Stomach (tissue), 19 donors: ENCODE measurements at places on chromosomes 16 and 17. TPM values are rescaled to one million over a fixed set of nuclear protein-coding genes. Genes with fewer than 3 reads are reported as not detected.

Gene MPP3
- 11.9 TPM for total RNA-seq

DNA sequence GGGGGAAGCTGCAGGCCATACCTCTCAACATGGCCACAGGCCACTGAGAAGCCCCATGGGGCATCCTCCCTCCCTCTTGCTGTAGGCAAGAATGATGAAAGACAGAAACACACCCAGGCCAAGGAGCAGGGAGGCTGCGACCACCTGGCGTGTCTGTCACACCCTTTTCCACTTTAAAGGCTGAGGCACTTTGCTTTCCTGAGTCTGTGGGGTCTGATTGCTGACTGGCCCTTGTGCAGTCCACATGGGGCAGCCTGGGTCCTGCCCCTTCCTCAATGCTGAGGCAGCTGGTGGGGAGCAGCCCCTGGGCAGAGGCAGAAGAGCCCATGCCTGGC lies 8.7 kb downstream of the TMEM204 start:
- peaks cover 34% of the 10 kb centered on the region for H3K4me1 ChIP-seq
- peak overlapping the region; percentile 80 for H3K27ac ChIP-seq
- H3K4me3 ChIP-seq = no peak overlapping the region
- peaks cover 56% of the 10 kb centered on the region for H3K36me3 ChIP-seq
- no peaks in the 10 kb centered on the region for H3K27me3 ChIP-seq

Gene TPSD1
- not detected for total RNA-seq

DNA sequence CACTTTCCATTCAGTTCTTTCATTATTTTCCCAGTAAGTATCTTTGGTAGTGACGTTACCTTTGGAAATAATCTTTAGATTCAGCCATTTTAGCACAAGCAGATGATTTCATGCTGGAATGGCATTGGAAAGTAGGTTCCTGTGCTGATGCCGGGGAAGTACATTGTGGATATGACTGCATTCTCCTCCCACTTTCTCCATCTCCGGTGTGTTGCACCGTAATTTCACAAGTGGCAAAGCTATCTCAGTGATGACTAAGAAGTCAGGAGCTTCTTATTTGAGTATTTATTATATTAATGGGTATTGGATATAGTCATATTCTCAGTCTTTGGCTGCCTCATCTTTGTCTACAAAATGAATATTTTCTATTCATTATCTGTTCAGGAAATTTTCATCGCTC lies 69.8 kb downstream of the MRTFB start:
- H3K4me1 ChIP-seq = no peaks in the 10 kb centered on the region
- H3K27me3 ChIP-seq = no peaks in the 10 kb centered on the region
- no peak for DNase-seq

- no peak for DNase-seq
- H3K27ac ChIP-seq = no peak overlapping the region
- H3K4me3 ChIP-seq = no peak overlapping the region
- H3K36me3 ChIP-seq = no peaks in the 10 kb centered on the region
- no peaks in the 10 kb centered on the region for H3K27me3 ChIP-seq
- no peaks in the 10 kb centered on the region for H3K4me1 ChIP-seq
Measured at GRCh38 chr17:1635675-1636465, 7.2 kb upstream of the SLC43A2 start.

Gene WIPF2
- total RNA-seq = 40.6 TPM

- H3K4me1 ChIP-seq = no peaks in the 10 kb centered on the region
- H3K27me3 ChIP-seq = no peaks in the 10 kb centered on the region
- peaks cover 97% of the 10 kb centered on the region for H3K36me3 ChIP-seq
- DNase-seq = peak; percentile 88
- H3K4me3 ChIP-seq = no peak overlapping the region
- no peak overlapping the region for H3K27ac ChIP-seq
Measured at GRCh38 chr17:47978324-47978723, 7.4 kb downstream of the CDK5RAP3 start.

Gene NUTF2
- 64.7 TPM for total RNA-seq

- no peaks in the 10 kb centered on the region for H3K27me3 ChIP-seq
- H3K4me3 ChIP-seq = no peak overlapping the region
- H3K36me3 ChIP-seq = no peaks in the 10 kb centered on the region
- no peaks in the 10 kb centered on the region for H3K4me1 ChIP-seq
Measured at GRCh38 chr17:65301184-65301583, 164.0 kb downstream of the RGS9 start.

GRCh38 chr17:79803421-79803996 lies 6.6 kb upstream of the CBX8 start:
- peaks cover 55% of the 10 kb centered on the region for H3K4me1 ChIP-seq
- no peak for DNase-seq
- H3K27ac ChIP-seq = no peak overlapping the region
- peak overlapping the region; percentile 19 for H3K4me3 ChIP-seq
- no peaks in the 10 kb centered on the region for H3K36me3 ChIP-seq
- H3K27me3 ChIP-seq = peaks cover 92% of the 10 kb centered on the region

Gene LHX1
- not detected for total RNA-seq

Gene TNS4
- total RNA-seq = 0.89 TPM

Gene YBX2
- total RNA-seq = not detected

GRCh38 chr17:63460018-63460417 lies 13.9 kb upstream of the CYB561 start:
- H3K36me3 ChIP-seq = no peaks in the 10 kb centered on the region
- no peaks in the 10 kb centered on the region for H3K27me3 ChIP-seq
- H3K4me1 ChIP-seq = peaks cover 6% of the 10 kb centered on the region
- no peak overlapping the region for H3K27ac ChIP-seq

Gene EPN3
- 6.4 TPM for total RNA-seq
